ENCODE measurements at places on chromosomes 11 and 22. TPM values are rescaled to one million over a fixed set of nuclear protein-coding genes. Genes with fewer than 3 reads are reported as not detected.
A peak's percentile ranks its signal among the peaks of the same experiment; 100 is the strongest.

The E2F8 gene
- total RNA-seq = 0.92 TPM

The TIMP3 gene
- total RNA-seq = 73.5 TPM

The CYTH4 gene
- 0.33 TPM for total RNA-seq

The LAMTOR1 gene
- total RNA-seq = 105 TPM

The MS4A8 gene
- total RNA-seq = not detected

The SCGB1D1 gene
- total RNA-seq = not detected

The SHANK3 gene
- 223 TPM for total RNA-seq

The CRYBB3 gene
- 0.97 TPM for total RNA-seq

The YWHAH gene
- 285 TPM for total RNA-seq

The ZNF215 gene
- total RNA-seq = 7.0 TPM

The NRIP3 gene
- 1.4 TPM for total RNA-seq

The MAP6 gene
- 0.26 TPM for total RNA-seq

- no peak for DNase-seq
These were observed 11.8 kb downstream of the C11orf96 start for GRCh38 chr11:43954241-43954640.

GRCh38 chr11:47186700-47187695 lies 764 bp upstream of the PACSIN3 start:
- peak; percentile 45 for DNase-seq

- no peak for DNase-seq
These were observed 459.9 kb upstream of the CCDC179 start for GRCh38 chr11:23320131-23320530.

DNA sequence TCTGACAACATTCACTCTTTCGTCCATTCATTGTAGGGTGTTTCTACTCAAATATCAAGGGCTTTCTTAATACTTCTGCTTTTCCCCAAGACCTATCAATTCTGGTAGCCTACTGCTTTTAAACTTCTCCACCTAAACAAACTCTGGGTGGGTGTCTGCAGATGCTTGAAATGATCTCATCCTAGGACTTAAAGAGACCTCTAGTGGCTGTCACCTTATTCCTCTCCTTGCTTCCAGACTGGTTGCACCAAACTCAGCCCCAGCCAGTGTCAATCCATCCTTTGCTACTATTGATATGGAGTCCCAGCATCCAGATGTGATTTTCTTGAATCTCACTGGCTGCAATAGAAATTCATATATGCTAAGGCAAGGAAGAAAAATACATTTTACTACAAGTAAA lies 274.7 kb downstream of the NXPE2 start:
- DNase-seq = no peak

- no peak for DNase-seq
These were observed 6.0 kb upstream of the AHNAK start for GRCh38 chr11:62552485-62553079.

- DNase-seq = no peak
These were observed 40.5 kb downstream of the IGLL5 start for GRCh38 chr22:22927888-22928665.

DNA sequence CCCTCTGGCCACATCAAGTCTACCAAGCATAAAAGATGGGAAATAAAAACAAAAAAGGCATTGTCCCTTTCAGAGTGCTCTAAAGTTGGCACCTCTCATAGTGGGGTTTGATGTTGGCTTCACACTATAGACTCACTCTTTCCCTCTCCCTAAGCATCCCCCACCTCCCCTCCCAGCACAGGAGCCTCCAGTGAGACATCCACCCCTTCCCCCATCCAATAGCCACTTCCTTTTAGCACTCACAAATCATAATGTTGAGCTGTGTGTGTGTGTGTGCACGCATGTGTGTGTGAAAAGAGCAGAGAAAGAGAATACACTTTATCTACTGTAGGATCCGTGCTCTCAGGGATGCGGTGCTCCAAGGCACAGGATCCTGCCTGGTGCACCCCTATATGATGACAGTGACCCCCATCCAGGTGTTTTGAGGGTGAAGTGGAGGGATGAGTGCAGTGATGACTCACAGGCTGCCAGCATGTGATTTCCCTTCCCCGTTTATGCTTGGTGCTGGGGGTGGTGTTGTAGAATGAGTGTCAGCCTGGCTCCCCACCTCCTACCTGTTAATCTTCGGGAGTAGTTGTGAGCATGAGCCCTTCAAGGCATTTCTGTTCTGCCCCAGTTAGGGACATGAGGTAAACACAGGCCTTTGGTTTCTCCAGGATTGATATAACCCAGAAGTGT lies 235.2 kb upstream of the B3GAT1 start:
- DNase-seq = no peak

- no peak for DNase-seq
These were observed 12.6 kb downstream of the RRAS2 start for GRCh38 chr11:14346303-14346955.

- DNase-seq = no peak
These were observed 6.8 kb upstream of the PLAAT3 start for GRCh38 chr11:63621071-63621470.

- no peak for DNase-seq
These were observed 61.8 kb downstream of the SNX19 start for GRCh38 chr11:130854483-130854882.

GRCh38 chr11:61742391-61742790 lies 10.0 kb upstream of the MYRF start:
- no peak for DNase-seq

- no peak for DNase-seq
These were observed 366.6 kb upstream of the LRRC4C start for GRCh38 chr11:41826085-41826484.

DNA sequence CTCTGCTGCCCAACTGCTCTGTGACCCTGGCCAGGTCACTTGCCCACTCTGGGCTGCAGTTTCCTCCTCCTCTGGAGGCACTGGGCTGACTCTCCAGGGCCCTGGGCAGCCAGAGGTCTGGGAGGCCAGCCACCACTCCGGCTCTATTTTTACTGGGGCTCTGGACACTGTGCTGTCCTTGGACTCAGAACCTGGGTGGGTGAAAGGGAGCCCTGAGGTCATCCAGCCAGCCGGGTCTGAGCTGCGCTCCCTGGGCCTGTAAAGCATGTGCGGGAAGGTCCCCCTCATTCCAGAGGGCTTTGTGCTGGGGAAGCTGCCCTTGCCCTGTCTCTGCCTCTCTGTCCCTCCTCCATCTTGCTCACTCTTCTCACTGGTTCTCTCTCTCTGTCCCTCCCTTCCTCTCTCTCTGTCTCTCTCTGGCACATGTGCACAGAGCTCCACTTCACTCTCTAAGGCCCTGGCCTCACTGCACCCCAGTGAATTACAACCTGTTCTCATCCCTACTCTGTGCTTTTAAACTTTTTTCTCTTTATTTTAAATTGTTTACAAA lies 24.6 kb downstream of the MB start:
- DNase-seq = no peak

- DNase-seq = no peak
These were observed 22.9 kb upstream of the TESMIN start for GRCh38 chr11:68774194-68774585.

DNA sequence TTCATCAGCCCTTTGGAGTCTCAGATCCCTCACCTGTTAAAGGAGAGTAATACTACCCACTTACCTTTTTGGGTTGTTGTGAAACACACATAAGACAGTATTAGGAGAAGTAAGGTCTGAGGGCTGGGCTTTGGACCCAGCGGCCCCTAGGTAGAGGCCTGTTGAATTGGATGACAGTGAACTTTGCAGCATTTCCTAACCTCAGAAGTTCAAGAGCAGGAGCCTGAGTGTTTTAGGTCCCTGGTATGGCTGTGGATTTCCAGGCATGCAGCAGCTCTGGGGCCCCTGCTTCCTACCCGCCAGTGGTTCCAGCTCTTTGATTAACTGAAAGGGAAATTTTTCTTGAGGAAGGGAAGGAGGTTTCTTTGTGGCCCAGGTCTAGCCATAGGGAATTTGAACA lies 58.9 kb downstream of the TEAD1 start:
- DNase-seq = no peak

DNA sequence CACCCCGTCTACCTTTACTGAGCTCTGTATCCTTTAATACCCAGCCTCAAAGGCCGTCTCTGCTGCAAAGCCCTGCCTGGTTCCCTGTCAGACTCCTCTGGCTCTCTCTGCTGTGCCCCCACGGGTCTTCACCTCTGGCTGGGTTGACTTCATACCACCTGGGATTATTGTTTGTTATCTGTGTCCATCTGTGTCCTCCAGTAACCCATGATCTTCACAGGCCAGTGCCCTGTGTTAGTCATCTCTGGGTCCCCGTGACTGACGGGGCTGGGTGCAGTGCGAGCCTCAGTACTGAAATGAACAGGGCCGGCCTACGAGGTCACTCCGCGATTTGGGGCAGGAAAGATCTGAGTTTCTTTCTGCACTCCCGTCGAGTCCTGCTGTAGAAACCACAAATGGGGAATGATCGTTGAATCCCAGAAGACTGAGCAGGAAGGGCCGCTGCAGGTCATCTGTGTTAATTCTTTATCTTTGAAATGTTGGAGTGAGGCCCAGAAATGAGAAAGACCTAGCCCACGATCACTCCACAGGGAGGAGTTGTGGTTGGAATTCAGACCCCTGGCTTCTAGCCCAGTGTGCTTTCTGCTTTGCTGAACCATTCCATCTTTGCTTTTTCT lies 12.3 kb upstream of the TUB start:
- DNase-seq = no peak

GRCh38 chr11:63448646-63449045 lies 42.3 kb downstream of the PLAAT5 start:
- DNase-seq = no peak

GRCh38 chr11:36730761-36731160 lies 132.7 kb upstream of the RAG2 start:
- DNase-seq = no peak

- DNase-seq = no peak
These were observed 7.3 kb downstream of the TOP3B start for GRCh38 chr22:21975273-21975672.

DNA sequence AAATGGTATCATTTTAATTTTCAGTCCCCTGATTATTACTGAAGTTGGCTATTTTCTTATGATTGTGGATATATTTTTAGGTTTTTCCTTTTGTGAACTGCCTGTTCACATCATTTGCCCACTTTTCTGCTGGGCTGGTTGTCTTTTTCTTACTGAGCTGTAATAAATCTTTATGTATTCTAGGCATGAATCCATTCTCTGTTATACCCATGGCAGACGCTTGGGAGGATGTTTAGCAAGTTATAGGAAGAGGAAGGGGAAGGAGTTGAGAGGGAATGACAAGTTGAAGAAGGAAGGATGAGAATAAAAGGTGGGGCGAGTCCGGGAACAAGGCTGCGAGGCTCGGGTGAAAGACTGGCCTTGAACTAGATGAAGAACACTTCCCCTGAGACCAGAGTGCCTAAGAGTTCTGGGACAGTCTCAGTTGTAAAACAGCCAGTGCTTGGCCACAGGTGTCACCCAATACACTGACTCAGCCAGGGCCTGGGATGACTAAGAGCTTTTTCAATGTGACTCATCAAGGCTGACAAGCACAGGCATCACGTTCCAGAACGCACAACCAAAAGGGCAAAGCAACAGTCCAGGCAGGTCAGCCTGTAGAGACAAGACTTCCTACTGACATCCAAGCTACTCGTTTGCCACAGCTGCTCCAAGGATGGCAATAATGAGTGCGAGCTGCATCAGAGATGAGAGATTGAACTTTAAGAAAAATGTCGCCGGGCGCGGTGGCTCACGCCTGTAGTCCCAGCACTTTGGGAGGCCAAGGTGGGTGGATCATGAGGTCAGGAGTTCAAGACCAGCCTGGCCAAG lies 35.2 kb downstream of the LRFN4 start:
- DNase-seq = no peak

DNA sequence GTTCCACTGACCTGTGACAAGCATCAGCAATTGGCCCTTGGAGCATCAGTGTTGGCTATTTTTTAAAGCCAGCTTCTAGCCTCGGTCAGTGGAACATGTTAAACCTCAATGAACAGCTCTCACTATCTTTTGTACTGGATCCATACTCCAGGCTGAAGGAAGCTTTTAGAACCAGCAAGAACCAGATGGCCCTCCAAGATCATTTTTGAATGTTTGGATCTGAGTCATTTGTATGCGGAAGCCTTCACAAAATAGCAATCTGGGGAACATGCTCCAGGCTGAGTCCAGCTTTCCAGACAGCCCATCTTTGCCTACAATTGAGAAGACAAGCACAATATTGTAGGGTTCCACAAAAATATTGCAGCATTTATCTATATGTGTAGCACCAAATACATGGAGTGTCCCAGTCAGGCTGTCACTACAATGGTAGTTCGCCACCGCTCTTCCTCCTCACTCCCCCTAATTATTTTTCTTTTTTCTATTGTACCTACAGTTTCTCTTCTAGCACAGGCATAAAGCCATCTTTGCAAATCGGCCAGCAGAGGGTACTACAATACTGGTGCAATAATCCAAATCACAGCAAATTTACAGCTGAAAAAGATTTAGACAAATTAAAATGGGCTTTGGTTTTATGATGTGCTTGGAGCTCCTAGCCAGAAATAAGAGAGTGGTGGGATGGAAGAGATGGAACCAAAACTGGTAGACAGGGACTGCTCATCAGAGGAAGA lies 177.4 kb upstream of the BLID start:
- no peak for DNase-seq

GRCh38 chr22:27670701-27671412 lies 130.7 kb downstream of the MN1 start:
- peak; percentile 77 for DNase-seq
